ENCODE measurements at places on chromosomes 1 and 21. TPM values are rescaled to one million over a fixed set of nuclear protein-coding genes. Genes with fewer than 3 reads are reported as not detected.

The TNFSF18 gene
- not detected for total RNA-seq

The OR2T3 gene
- total RNA-seq, result not detected

The CR1L gene
- total RNA-seq, result not detected

The SLFNL1 gene
- 0.28 TPM for total RNA-seq

The TACSTD2 gene
- total RNA-seq, result 0.14 TPM

The KANK4 gene
- total RNA-seq, result 0.09 TPM

The C1QB gene
- total RNA-seq, result not detected

The FBLIM1 gene
- 44.1 TPM for total RNA-seq

The NUP210L gene
- total RNA-seq, result 0.18 TPM

The LYPD8 gene
- 0.14 TPM for total RNA-seq

The INSRR gene
- not detected for total RNA-seq

The NTMT2 gene
- not detected for total RNA-seq

The UBE2U gene
- not detected for total RNA-seq

The C1QA gene
- total RNA-seq, result not detected

The AADACL4 gene
- 0.83 TPM for total RNA-seq

The CHIA gene
- not detected for total RNA-seq

The FAM72B gene
- total RNA-seq, result 0.92 TPM

The LCE1E gene
- total RNA-seq, result not detected

The HTR1D gene
- total RNA-seq, result not detected

The C1orf52 gene
- 10.7 TPM for total RNA-seq

The CAPN8 gene
- under 0.01 TPM for total RNA-seq

The WNT3A gene
- total RNA-seq, result not detected

The RGL1 gene
- total RNA-seq, result 33.9 TPM

The FAM151A gene
- total RNA-seq, result not detected

The RHBDL2 gene
- 0.71 TPM for total RNA-seq

The LCA5L gene
- total RNA-seq, result 1.6 TPM

The RAB7B gene
- total RNA-seq, result 6.4 TPM

The HJV gene
- total RNA-seq, result not detected

The ANKRD45 gene
- 0.14 TPM for total RNA-seq

The ORC1 gene
- 0.28 TPM for total RNA-seq

The CCDC30 gene
- total RNA-seq, result 1.00 TPM

The NEK2 gene
- 2.1 TPM for total RNA-seq

The BCAN gene
- not detected for total RNA-seq

The FCMR gene
- total RNA-seq, result 0.09 TPM
